Liver (tissue), 10 donors: ENCODE measurements at places on chromosomes 2 and 18. TPM values are rescaled to one million over a fixed set of nuclear protein-coding genes. Genes with fewer than 3 reads are reported as not detected.
A peak's percentile ranks its signal among the peaks of the same experiment; 100 is the strongest.

The LCT gene
- total RNA-seq = not detected

DNA sequence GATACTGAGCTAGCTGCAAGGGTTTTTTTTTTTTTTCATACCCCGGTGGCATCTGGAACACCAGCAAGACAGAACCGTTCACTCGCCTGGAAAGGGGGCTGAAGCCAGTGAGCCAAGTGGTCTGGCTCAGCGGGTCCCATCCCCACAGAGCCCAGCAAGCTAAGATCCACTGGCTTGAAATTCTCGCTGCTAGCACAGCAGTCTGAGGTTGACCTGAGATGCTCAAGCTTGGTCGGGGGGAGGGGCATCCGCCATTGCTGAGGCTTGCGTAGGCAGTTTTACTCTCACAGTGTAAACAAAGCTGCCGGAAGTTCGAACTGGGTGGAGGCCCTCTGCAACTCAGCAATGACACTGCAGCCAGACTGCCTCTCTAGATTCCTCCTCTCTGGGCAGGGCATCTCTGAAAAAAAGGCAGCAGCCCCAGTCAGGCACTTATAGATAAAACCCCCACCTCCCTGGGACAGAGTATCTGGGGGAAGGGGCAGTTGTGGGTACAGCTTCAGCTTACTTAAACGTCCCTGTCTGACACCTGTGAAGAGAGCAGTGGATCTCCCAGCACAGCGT lies 5.1 kb upstream of the MIB1 start:
- peak; percentile 66 for DNase-seq

The IGFBP5 gene
- total RNA-seq = 43.4 TPM

DNA sequence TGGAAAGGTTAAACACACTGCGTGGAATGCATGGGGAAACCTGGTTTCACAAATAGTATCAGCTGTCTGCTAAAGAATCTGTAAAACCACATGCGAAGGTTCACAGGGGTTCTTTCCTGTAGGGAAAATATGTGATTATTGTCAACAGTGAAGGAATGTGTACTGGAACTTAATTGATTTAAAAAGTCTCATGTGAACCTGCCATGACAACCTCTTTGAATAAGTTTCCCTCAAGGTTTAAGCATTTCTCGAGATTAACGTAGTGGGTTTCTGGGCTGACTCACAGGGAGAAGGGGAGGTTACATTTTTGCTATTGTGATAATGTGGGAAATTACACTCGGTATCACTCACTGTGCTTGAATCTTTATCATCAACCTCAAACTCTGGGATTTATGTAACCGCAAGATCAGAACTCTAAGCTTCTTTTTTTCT lies 28.2 kb upstream of the IL1R1 start:
- DNase-seq = no peak

The SAG gene
- not detected for total RNA-seq

GRCh38 chr18:37598966-37599896 lies 33.6 kb upstream of the CELF4 start:
- no peak for DNase-seq

- DNase-seq = no peak
Measured at GRCh38 chr2:53252115-53252514, 515.5 kb upstream of the CHAC2 start.

DNA sequence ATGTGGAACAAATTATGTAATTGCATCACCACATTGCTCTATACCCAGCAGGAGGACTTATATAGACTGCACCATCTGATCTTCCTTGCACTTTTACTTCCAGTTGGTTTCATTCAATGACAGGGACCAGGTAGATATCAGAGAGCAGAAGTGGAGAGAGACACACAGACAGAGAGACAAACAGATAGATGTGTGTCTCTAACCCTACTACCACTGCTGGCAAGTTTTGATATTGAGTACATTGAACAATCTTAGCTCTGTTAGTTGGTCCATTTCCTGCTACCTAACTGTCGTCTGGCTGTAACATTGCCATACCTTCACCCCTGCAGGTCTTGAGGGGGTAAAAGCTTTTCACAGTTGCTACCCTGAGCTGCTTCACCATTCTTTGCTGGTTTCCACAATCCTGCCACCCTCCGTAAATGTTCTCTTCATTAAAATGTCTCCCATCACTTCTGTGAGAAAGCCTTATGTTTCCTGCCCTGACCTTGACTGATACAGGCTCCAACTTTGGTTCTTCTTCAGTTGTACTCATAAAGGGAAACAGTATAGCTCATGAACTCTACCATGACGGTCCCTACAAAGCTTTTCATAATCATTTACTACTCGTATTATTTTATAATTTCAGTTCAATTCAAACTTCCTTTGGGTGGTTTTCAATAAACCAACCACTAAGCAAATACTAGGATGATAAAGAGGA lies 62.3 kb upstream of the ITGA4 start:
- no peak for DNase-seq

- DNase-seq = no peak
Measured at GRCh38 chr2:201132518-201132917, 16.6 kb downstream of the CFLAR start.

GRCh38 chr2:63614448-63614968 lies 25.7 kb downstream of the MDH1 start:
- DNase-seq = no peak

GRCh38 chr2:62800618-62801017 lies 95.1 kb downstream of the EHBP1 start:
- DNase-seq = no peak

DNA sequence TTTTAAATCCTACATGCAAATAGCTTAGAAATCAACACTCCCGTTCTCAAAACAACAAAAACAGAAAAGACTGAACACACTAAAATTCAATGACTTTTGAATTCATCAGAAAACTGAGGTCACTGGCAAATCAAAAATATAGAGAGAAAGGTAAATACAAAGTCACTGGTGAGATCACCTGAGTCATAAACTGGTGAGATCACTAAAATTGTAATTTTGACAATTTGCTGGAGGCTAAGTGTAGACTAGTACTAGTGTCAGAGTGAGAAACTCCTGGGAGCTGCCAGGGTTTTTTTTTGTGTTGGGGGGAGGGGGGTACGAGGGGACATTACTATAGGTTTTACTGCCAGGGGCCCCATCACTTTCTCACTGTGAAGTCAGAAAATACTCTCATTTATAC lies 1876.0 kb upstream of the CELF4 start:
- DNase-seq = no peak

DNA sequence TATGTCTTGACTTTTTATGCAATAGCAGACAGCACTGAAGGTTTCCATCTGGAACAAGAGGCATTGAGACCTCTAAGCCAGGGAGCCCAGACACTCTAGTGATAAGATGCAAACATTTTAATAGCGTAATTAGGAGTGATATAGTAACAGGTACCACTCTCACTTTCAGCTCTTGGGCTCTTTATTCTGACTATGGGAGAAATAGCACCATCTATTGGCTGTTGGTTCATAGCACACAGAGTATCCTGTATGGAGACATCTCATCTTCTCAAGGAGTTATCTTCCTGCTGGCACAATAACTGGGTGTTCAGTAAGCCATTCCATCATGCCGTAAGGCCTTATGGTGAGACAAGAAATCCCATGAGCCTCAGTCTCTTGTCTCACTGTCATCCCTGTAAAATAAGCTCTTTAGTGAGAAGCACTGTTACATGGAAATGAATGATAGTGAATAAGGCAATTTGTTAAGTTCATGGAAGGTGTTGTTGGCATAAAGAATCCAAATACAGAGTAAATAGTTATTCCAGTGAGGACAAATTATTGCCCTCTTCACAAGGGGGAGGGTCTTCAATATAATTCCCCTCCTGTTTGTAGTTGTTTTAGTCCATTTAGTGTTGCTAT lies 48.3 kb downstream of the THUMPD2 start:
- no peak for DNase-seq

DNA sequence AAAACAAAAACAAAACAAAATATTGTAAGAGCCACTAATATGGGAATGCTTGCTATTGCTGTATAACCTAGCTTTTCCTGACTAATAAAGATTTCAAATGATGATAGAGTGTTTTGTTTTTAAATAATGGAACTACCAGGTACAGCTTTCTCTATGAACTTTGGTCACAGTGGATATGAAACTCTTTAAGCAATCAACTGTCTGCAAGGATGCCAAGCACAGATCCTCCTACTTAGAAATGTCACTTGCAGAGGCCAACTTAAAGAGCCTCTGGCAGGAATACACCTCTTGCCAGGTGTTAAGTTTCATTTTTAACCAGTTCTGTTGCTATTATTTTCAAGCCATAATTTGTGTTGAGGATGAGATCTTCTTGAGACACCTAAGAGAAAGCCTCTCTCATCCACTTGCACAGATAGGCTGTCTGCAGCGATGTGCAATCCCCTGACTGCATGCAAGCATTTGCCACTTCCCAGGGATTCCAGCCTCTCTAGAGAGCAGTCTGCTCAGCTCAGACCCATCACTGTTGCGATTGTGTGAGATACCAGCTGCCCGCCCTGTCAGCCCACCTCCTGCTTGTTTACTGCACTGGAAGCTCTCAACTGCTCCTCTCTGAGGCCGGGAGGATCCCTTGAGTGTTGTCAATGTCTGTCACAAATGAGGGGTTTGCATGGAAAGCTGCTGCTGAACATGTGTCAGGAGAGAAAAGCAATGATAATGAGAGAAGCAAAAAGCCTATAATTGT lies 86.1 kb upstream of the SCG2 start:
- DNase-seq = no peak

DNA sequence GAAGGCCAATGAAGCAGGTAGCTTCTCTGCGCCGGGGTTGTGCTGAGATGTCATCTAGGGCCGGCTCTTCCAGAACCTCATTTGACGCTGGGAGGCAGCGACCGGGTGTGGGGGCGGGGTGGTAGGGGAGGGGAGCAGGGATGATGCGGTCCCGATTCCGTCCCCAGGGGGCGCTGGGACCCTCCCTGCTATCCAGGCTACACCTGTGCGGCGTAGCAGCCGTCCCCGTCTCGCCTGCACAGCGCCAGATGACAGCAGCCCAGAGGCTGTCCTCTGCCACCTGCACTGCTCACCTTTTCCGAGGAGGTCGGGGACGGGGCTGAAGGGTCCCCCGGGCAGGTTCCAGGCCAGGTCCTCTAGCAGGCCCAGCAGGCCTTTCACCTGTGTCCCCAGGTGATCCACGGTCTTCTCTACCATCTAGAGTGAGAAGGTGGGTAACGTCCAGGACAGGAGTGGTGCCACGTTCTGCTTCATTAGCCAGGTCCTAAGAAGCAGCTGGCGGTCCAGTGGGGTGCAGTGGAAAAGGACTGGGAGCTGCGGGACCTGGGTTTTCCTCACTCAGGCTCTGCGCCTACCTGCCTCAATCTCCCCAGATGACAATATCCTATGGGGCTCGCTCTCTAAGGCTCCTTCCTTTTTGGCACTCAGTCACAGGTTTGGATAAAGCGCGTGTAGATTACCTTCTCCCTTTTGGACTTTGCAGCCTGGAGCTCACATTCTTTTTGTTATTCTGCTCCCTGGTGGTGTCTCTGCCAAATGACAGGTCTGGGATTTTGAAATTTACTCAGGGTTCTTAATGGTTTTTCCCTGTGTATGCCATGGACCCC lies 56.0 kb upstream of the RAB6C start:
- no peak for DNase-seq

DNA sequence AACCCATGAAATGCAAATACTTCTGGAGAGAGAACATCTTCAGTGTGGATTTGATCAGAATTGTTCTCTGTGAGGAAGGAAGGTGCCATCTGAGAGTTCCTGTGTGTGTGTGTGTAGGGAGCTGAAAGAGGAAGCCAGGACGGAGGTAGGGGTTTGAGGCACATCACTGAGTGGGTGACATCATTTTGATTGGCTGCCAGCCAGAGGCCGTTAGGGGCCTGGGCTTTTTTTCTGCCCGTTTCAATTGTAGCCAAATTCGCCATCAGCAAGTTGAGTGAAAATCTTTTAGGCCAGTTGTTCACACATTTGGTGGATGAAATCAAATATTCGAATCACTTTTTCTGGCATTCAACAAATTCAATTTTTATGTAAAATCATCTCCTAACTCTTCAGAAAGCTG lies 48.9 kb downstream of the TSN start:
- no peak for DNase-seq

DNA sequence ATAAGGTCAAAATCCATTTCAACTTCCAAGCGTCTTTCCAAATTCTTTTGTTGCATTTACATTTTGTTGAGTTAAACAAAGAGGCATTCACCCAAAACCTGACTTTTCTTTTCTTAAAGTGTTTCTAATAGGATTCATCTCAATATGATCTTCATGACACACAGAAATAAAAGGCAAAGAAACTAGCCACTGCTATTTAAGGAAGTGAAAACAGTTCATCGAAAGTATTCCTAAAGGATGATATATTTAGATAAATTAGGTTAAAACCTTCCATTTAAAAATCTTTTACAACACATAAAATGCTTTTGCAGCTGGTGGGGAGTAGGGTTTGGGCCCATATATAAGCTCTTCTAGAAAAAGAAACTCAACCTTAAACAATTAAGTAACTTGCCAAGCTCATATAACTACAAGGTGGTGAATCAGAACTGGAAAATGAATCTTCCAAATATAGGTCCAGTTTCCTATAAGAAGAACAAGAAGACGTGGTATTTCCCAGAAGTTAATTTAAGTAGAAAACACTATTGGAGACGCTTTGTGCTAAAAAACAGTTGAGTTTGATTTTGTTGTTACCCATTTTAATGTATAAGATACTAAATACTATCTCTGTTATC lies 336.0 kb upstream of the HNRNPA3 start:
- no peak for DNase-seq

- no peak for DNase-seq
Measured at GRCh38 chr2:148317598-148317997, 296.7 kb downstream of the MBD5 start.

The TTC39C gene
- 55.1 TPM for total RNA-seq

DNA sequence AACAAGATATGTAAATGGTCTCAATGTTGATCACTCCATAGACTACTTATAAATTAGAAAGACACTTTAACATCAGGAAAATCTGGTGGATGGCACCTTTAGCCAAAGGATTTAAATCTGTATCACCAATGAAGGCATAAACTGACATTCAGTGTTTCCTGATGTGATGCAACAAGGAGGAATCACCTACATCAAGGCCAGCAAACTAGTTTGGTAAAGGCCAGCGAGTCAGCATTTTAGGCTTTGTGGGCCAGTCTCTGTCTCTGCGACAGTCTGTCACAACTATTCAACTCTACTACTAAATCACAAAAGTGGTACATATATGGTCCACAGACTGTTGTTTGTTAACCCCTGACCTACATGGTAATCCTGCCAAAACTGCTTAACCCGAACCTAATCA lies 33.3 kb downstream of the C2orf76 start:
- no peak for DNase-seq

DNA sequence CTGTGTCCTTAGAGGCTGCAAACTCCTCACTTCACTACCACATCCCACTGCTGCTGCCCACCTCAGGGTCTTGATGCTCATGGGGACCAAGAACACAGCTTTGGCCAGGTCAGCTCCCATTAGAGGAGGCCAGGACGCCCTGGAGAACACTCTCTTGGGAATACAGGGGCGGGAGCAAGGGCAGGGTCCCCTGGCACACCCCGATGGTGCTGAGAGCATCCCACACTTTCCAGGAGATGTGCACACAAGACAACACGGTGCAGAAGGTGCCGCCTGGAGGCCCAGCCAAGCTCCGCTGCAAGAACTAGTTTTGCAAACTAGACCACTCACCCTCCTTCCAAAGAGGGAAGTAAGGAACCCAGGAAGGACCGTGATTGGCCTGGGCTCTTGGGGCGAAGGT lies 304.4 kb upstream of the SALL3 start:
- no peak for DNase-seq

The ATP6V1B1 gene
- not detected for total RNA-seq

GRCh38 chr2:86360776-86361175 lies 23.4 kb upstream of the REEP1 start:
- DNase-seq = no peak
